Ecto neural progenitor cell (in vitro differentiated cells): ENCODE measurements at places on chromosomes 6 and 20.

- no peak for DNase-seq
Observed at GRCh38 chr20:23118144-23118543, 32.0 kb upstream of the CD93 start.

- DNase-seq, result no peak
Observed at GRCh38 chr20:38880952-38881735, 45.1 kb upstream of the FAM83D start.

GRCh38 chr20:53087037-53087777 is 115.0 kb downstream of the TSHZ2 start:
- DNase-seq, result no peak

GRCh38 chr6:85600713-85601313 is 7.2 kb upstream of the SNX14 start:
- no peak for DNase-seq

DNA sequence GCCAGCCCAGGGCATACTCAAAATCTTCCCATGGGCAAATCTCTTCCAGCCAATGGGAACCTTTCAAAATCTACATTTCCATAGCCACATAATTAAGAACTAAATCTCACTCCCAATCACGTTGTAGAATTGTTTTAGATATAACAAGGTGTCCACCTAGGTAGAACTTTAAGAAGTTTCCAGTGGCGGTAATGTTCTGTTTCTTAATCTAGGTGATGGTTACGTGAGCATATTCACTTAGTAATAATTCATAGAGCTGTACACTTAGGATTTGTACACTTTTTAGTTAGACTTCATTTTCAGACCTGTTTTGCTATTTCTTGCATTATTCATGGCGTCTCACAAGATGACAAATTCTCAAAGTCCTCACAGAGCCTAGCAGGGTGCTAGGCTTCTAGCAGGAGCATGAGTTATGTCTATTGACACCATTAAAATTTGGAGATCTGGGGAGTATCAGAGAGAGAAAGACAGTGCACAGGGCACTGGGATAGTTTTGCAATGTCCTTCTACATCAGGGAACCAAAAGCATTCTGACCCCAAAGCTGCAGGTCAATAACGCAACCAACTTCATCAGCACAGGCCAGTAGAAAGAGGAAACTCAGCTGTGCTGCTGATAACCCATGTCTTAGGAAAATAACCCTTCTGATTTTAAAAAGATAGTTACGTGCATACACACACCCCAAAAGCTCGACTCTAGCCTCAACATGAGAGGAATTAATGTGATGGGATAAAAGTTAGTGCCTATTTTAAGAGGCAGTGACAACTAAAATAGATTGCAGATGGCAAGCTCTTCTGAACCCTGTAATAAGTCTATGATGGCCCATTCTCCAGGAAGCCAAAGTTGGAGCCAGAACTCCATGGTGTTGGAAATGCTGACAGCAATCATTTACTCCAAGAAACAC is 518.1 kb upstream of the JARID2 start:
- DNase-seq, result no peak

GRCh38 chr6:159676890-159677505 is 16.0 kb downstream of the SOD2 start:
- DNase-seq, result no peak

DNA sequence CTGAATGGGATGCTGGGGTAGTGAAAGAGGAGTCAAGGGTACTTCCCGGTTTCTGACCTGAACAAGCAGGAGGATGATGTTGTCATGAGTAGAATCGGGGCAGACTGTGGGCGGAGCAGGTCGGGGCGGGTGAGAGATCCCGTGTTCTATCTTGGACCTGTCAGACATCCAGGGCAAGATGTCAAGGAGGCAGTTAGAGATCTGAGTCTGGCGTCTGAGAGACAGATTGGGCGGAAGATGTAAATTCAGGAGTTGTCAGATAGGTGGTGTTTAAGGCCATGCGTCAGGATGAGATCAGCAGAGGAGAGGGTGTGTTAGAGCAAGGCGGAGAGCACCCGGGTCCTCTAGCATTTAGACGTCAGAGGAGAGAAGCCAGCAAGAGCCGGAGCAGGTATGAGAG is 115.5 kb downstream of the DLGAP4 start:
- DNase-seq, result no peak

DNA sequence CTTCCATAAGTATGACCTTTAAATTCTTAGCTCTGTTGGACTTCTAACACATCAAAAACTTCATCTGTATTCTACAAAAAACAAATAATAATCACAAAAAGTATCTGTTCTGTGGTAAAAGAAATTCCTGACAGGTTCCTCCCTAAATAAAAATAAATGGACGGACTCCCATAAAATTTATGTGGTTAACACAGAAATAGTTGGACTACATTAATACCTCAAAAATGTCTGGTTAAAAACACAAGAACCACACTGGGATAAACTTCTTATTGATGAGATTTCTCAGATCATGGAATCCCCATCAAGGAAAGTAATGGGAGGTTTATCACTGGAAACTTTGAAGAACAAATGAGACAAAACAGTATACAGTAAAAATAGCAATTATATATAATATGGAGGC is 172.4 kb downstream of the MOXD1 start:
- no peak for DNase-seq

DNA sequence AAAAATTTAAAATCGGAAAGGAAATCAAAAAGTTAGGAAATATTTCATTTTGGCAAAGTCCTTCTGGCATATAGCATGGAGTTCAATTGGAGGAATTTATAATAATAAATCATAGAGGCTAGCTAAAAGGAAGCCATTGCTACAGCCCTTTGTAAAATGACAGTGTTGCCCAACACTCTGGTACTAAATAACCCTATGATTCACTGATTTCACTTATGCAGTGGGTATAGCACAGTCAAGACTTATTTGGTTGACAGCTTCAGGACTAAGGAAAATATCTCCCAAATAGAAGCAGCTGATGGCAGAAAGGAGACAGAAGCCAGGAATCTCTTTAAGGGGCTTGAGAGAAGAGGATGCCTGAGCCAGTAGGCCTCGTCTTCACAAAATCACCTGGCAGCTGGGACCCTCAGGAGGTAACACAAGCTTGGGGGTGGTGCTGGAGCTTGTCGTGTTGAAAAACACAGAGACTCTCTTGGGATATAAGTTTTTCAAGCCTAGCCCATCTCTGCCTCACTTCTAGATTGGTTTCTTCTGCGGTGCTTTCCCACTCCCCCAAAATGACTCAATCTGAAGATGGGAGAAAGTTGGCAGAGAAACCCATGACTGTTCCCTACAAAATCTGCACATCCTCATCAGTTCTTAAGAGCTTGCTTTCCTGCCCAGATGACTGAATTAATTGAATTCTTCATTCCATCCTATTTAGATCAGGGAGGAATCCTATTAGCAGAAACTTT is 38.4 kb upstream of the EYA4 start:
- no peak for DNase-seq

GRCh38 chr6:16157909-16158308 is 29.0 kb downstream of the MYLIP start:
- no peak for DNase-seq

DNA sequence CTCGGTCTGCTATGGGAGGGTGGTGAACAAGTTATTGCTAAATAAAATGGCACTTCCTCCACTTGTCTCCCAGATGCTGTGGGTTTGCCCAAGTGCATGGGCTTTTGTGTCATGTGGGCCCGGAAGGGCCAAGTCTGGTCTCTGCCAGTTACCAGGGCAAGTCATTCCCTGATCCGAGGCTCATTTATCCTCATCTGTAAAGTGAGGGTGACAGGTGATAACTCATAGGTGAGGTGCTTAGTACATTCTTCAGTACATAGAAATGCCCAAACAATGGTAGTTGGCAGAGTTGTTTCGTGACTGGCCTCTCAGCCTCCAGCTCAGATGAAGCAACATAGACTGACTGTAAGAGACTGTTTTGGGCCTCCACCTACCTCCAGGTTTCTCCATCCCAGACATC is 2.0 kb upstream of the MUCL3 start:
- no peak for DNase-seq

GRCh38 chr6:124823240-124824111 is 138.8 kb upstream of the RNF217 start:
- no peak for DNase-seq

DNA sequence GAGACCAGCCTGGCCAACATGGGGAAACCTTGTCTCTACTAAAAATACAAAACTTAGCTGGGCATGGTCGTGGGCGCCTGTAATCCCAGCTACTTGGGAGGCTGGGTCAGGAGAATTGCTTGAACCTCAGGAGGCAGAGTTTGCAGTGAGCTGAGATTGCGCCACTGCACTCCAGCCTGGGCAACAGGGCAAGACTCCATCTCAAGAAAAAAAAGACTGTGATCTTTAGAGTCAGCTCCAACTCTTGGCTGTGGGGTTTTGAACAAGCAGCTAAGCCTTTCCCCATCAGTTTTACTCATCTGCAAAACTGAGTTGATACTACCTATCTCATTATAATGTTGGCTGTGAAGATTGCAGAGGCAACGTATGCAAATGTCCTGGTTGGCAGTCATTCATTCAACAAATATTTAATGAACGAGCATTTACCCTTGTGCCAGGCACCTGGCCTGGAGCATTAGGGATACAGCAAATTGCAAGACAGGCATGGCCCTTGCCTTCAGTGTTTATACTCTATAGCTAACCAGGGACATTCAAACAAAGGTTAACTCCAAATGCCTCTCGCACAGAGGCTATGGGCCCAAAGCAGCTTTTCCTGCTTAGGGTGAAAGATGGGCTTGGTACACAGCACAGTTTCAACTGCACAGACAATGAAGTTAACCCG is 37.8 kb downstream of the ILRUN start:
- no peak for DNase-seq

DNA sequence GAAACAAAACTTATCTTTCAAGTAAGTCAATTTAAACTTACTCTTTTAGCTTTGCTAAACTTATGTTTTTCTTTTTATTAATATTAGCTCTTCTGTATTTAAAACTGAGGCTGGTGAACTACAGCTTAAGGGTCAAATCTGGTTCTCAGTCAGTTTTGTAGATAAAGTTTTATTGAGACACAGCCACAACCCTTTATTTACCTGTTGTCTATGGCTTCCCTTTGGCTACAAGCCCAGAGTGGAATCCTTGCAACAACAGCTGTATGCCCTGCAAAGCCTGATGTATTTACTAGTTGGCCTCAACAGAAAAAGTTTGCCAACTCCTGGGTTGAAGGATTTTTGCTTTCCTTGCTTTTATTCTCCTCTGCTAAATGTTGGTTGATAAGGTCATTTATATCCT is 491.4 kb upstream of the RNF217 start:
- DNase-seq, result no peak

DNA sequence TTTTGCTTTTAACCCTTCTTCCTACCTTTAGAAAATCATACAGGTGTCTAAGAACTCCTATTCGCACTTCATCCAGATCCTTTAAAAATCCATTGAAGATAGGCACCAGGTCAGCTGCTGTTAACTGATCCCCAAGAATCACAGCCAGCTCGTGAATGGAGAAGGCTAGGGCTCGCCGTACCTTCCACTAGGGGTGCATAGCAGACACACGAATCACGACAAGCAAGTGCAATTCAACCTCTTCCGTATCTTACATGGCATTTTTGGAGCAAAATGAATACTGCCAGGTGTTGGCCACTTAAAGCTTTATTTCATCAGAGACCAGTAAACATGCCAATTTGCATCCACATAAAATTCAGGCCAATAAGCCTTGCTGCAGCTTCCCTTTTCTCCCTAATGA is 10.8 kb upstream of the ANKRD60 start:
- no peak for DNase-seq

DNA sequence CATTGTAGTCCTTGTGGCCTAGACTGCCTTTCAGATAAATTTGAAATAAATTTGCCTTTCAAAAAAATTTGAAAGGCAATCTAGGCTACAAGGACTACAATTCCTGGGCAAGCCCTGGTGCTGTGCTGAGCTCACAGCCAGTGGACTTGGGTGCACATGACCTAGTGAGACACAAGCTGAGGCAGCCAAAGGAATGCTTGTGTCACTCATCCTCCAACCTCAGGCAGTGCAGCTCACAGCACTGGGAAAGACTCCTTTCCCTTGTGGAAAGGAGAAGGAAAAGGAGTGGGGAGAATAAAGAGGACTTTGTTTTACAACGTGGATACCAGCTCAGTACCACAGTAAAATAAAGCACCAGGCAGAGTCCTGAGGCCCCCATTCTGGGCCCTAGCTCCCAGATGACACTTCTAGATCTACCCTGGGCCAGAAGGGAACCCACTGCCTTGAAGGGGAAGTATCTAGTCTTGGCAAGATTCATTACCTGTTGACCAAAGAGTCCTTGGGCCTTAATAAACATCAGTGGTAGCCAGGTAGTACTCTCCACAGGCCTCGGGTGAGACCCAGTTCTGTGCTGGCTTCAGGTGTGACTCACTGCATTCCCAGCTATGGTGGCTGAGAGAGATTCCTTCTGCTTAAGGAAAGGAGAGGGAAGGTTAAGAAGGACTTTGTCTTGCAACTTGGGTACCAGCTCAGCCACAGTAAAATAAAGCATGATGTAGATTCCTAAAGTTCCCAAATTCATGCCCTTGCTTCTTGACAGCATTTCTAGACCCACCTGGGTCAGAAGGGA is 659.7 kb upstream of the FLRT3 start:
- no peak for DNase-seq

DNA sequence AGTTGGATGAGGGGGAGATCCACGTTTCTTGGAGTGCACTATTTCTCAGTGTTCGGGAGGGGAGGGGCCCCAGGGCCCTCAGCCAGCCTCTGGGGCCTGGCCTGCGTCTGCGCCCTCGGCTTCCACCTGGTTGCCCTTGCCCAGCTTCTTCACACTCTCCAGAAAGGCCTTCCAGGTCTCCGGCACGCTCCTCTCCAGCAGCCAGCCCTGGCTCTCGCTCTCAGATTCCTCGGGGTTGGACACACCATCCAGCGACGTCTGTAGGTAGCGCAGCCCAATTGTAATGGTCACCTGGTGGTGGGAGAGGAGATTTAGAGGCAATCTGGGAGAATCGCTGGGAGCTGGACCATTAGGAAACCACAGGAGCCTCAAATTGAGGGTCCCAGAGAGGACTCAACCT is 24.2 kb downstream of the PRPH2 start:
- DNase-seq, result no peak

- DNase-seq, result no peak
Observed at GRCh38 chr6:34130862-34131261, 15.0 kb downstream of the GRM4 start.

DNA sequence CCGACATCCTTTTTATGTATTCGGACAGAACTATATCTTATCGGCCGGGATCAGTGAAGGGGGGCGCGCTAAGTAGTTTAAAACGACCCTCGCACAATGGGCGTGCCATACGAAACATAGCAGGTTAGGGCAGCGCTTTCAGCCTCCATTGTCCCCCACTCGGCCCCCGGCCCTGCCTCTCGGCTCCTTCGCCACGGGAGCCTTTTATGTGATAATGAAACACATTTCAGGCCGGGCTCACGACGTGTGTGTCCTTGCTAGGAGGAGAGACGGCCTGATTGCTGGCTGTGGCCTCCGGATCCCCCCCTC is 5.3 kb downstream of the FOXA2 start:
- DNase-seq, result peak; percentile 82

GRCh38 chr6:18861204-18861603 is 474.1 kb downstream of the RNF144B start:
- DNase-seq, result no peak

DNA sequence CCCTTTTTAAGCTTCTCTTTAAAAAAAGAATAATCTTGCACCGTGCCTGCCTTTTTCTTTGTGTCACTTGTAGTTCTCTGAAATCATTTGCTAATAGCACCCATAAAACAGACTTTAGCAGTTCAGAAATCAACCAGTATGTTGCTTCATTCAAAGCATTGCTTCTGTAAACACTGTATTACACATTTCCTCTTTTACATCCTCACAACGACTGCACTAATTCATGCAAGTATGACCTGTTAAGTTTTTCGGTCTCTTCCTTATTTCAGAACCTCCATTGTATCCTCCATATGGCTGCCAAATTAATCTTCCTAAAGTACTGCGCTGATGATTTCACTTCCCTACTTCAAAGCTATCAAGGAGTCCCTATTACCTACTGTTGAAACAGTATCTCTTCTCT is 142.9 kb upstream of the RNF217 start:
- no peak for DNase-seq
